ENCODE measurements at places on chromosomes 5 and 9.

GRCh38 chr9:79578891-79579290 lies 7.1 kb downstream of the TLE4 start:
- no peak for DNase-seq

DNA sequence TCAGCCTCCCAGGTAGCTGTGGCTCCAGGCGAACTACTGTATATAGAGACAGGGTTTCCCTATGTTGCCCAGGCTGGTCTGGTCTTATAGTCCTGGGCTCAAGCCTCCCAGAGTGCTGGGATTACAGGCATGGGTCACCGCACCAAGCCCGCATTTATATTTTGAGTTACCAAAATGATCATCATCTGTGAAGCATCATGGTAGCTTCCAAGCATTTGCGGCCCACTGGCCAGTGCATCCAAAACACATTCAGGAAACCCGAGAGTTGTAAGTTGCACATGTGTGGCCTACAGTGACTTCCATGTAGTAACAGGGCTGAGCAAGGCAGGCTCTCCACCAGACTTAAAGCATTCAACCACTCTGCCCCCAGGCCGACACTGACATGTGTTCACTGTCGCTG lies 2.3 kb downstream of the BRD3OS start:
- DNase-seq = no peak

DNA sequence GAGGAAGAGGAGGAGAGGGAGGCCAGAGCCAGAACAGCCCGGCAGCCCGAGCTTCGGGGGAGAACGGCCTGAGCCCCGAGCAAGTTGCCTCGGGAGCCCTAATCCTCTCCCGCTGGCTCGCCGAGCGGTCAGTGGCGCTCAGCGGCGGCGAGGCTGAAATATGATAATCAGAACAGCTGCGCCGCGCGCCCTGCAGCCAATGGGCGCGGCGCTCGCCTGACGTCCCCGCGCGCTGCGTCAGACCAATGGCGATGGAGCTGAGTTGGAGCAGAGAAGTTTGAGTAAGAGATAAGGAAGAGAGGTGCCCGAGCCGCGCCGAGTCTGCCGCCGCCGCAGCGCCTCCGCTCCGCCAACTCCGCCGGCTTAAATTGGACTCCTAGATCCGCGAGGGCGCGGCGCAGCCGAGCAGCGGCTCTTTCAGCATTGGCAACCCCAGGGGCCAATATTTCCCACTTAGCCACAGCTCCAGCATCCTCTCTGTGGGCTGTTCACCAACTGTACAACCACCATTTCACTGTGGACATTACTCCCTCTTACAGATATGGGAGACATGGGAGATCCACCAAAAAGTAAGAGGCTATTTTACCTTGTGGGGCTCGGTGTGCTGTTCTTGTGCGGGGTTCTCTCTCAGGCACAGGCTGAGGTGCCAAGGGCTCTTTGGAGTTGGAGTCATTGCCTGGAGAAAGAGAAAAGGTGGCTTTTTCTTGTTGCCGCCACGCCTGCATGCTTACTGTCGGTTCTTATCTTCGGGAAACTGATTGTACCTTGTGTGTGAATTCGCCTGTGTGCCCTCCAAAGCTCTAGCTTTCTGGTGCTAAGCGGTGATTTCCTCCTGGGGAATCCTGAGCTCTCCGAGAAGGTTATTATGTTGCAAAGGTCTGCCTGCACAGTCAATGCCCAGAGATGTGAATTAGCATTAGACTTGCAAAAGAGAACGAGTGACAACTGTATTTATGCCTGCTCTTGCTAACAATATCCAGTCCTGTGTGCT lies at the start of gene ISL1:
Gene ISL1, plus strand, starts transcription at position 318 of the 991 bp plus-strand sequence. Its CDS starts 224 bp downstream, at position 542.
- DNase-seq = no peak

GRCh38 chr5:84360056-84360455 lies 24.6 kb downstream of the EDIL3 start:
- no peak for DNase-seq

- no peak for DNase-seq
These were observed 1280.6 kb upstream of the ACO1 start for GRCh38 chr9:31103836-31104235.

DNA sequence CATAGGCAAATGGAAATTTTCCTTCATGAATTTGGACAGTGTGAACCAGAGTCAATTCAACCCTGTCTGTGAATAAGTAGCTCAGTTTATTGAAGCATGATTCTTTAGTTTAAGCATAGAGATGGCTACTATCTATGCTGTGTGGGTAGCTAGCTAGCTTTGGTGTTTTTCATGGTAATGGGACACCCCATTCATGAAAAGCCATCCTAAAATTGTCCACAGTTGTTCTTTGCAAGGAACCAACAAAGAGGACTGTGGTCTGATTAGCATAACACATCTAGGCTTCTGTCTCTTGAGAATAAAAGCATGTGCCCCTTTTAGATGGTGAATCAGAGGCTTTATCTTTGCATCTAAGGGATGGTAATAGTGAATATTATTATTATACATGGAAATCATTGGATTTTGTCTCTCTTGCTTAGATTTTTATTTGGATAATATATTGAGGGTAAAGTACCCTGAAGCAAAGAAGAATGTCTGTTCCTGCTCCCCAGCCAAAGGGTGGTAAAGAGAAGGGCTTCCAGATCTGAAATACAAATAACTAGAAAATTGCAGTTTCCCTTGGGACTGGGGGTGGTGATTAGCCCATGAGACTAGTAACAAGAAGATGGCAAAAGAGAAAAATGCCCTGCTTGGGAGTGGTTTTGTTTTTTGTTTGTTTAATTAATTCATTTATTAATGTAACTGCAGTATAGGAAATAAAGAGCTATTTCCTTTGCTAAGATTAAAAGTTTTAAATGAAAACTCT lies 624.2 kb upstream of the ZNF608 start:
- no peak for DNase-seq

GRCh38 chr9:79764374-79764773 lies 192.6 kb downstream of the TLE4 start:
- no peak for DNase-seq

DNA sequence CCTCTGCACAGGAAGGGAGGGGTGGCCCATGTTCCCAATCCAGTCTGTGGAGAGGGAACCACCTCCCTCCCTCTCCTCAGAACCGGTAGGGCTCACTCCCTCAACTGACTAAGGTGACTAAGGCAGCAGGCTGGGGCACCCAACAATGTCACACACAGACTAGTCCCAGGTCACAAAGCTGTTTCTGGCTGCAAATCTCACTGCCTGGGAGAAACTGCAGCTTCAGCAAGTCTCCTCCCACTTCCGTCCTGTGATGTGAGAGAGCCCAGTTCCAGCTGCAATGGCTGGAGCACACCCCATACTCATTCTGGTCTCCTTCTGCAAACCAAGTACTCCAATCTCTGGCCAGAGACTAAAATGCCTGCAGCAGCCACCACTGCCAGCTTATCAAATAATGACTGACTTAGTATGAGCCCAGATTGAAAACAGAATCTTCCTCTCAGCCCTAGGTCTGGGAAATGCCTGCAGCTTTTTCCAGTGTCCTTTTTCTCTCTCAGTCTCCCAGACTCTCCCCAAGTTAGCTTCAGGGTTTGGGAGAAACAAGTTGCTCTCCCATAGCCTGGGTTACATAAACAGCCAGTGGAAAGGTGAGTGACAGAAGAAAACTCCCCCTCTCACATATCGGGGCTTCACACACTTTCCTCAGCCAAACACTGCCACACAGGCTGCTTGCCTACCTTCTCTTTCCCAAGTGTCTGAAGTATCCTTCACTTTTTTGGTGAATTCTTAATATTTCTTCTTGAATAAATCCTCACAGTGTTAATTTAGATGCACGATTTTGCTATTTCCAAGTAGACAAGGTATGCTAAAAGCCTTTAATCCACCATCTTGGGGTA lies 247.4 kb upstream of the RASA1 start:
- DNase-seq = peak; percentile 2

Data from stimulated activated CD4-positive, alpha-beta T cell treated with anti-CD3 and anti-CD28 coated beads, Interleukin-12 subunit alpha, Interleukin-12 subunit beta, amount 100 ng/mL, for 4 hours (primary cell).